Activated CD8-positive, alpha-beta T cell treated with anti-CD3 and anti-CD28 coated beads for 36 hours (primary cell): ENCODE measurements at places on chromosomes 4 and X.
A peak's percentile ranks its signal among the peaks of the same experiment; 100 is the strongest.

DNA sequence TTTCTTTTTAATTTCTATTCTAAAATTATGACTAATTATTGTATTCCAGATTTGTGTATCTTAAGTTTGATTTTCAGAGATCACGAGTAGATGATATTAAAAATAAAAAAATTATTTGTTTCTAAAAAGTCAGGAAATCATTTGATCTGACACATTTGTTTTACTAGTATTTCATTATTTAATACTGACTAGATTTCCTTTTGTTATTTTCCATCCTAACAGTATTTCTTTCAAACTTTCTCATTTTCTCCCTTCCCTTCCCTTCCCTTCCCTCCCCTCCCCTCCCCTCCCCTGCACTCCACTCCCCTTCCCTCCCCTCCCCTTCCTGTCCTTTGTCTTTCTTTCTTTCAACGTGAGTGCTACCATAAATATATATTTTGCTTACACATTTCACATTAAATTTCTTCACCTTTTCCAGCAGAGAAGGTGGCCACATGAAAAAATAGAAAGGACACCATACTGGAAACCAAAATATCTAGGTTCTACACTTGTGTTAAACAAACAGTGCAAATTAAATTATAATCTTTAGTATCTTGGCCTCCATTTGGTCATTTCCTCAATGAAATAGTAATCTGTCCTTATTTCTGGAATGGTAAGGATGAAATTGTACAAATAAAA, 1412.7 kb upstream of the IGFBP7 start:
- no peak for DNase-seq

GRCh38 chrX:79623098-79623762, 256.1 kb upstream of the ITM2A start:
- no peak for DNase-seq

DNA sequence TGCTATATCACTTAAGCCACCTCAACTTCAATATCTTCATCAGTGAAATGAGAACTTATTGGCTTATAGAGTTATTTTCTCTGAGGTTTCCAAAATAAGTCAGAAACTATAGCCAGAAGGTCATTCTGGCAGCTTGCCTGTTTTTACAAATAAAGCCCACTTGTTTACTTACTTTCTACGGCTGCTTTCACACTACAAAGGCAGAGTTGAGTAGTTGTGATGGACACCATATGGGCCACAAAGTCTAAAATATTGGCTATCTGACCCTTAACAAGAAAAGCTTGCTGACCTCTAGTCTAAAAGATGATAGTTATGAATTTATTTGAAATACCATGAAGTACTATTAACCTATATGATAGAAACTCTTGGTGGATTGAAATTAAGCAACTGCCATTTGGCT, 67.3 kb upstream of the ATOH1 start:
- no peak for DNase-seq

- DNase-seq: peak; percentile 33
These were observed 62.4 kb downstream of the ATXN3L start for GRCh38 chrX:13257223-13258051.

- DNase-seq: no peak
These were observed 63.5 kb downstream of the UCHL1 start for GRCh38 chr4:41320278-41320677.

- DNase-seq: no peak
These were observed 4.0 kb upstream of the SH3D19 start for GRCh38 chr4:151329217-151330007.

DNA sequence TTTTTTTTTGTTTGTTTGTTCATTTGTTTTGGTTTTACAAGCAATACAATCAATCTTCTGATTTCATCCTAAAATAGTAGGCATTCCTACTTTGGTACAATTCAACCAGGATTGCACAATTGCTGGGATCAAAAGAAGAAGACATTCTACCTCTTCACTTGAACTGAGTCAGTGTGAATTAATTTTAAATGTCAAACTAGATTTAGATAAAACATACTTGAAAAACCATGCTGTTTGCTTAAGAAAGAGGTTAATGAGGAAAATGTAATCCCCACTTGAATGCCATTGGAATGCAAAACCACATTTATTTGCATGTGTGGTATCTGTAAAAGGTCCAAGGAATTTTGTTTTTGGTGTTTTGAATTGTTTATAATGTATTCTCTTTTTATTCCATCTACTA, 40.5 kb downstream of the HAND2 start:
- no peak for DNase-seq

GRCh38 chr4:41209187-41209586, 5.2 kb downstream of the APBB2 start:
- no peak for DNase-seq

- DNase-seq: no peak
These were observed 150.0 kb downstream of the SPOCK3 start for GRCh38 chr4:167084321-167084720.

GRCh38 chrX:51860679-51861078, 32.7 kb upstream of the MAGED1 start:
- peak; percentile 2 for DNase-seq

DNA sequence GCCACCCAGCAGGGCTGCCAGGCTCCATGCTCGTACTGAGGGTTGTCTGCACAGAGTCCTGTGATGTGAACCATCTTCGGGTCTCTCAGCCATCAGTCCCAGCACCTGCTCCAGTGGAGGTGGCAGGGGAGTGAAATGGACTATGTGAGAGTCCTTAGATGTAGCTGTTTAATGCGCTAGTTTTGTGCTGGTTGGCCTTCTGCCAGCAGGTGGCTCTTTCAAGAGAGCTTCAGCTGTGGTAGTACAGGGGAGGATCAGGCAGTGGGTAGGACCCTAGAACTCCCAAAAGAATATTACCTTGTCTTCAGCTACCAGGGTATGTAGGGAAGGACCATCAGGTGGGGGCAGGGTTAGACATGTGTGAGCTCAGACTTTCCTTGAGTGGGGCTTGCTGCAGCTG, 1066.0 kb downstream of the GLUD2 start:
- no peak for DNase-seq

GRCh38 chr4:83179205-83179604, 64.7 kb upstream of the PLAC8 start:
- no peak for DNase-seq

- no peak for DNase-seq
These were observed 17.1 kb downstream of the GPR34 start for GRCh38 chrX:41705680-41706374.

DNA sequence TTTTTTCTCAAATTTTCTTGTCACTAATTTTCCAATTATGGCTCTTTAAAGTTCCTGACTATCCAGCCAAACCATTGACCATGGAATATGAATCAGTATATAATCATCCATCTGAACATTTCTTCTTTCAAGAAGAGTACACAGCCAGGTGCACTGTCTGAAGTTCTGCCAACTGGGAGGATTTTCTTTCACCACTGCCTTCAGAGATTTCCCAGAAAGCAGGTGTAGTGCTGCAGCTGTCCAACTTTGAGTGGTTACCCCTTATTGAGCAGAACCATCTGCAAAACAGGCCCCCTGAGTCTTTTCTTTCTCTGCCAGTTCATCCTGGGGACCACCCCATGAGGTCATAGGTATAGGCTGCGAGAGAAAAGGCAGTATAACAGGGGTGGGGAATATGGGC, 1213.2 kb downstream of the RAPGEF2 start:
- no peak for DNase-seq

- DNase-seq: no peak
These were observed 44.0 kb downstream of the ABLIM2 start for GRCh38 chr4:8114456-8115202.

- no peak for DNase-seq
These were observed 21.9 kb downstream of the FHIP1A start for GRCh38 chr4:151430740-151431457.

- no peak for DNase-seq
These were observed 39.7 kb downstream of the VEGFC start for GRCh38 chr4:176753049-176753448.
